ENCODE measurements at places on chromosomes 7 and 10.
A peak's percentile ranks its signal among the peaks of the same experiment; 100 is the strongest.

DNA sequence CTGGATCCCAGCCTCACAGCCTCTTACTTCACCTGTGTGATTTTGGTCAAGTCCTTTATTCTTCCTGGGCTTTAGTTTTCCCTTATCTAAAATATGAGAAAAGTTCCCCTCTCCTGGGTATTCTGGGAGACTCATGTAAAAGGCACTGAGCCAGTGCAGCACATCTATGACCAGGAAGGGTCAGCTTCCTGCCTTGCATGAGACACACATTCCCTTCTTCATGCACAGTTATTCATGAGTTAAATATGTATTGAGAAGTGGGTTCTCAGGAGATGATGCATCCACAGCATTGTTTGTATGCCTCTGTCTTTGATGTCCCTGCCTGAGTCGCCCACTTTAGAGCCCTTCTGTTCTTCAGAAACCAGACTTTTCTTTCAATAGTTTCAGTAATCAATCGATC is 33.3 kb downstream of the EGFR start:
- no peak for DNase-seq

DNA sequence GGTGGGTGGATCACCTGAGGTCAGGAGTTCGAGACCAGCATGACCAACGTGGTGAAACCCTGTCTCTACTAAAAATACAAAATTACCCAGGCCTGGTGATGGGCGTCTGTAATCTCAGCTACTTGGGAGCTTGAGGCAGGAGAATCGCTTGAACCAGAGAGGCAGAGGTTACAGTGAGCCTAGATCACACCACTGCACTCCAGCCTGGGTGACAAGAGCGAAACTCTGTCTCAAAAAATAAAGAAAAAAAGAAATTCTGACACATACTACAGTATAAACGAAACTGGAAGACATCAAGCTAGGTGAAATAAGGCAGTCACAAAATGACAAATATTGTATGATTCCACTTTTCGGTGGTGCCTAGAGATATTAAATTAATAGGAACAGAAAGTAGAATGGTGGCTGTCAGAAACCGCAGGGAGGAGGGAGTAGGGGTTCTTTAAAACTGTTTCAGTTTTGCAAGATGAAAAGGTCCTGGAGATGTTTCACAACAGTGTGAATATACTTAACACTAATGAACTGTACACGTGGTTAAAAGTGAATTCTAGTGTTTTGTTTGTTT is 23.2 kb downstream of the PILRA start:
- no peak for DNase-seq

- peak; percentile 94 for DNase-seq
Observed at GRCh38 chr10:110834629-110835301, 37.0 kb upstream of the PDCD4 start.

DNA sequence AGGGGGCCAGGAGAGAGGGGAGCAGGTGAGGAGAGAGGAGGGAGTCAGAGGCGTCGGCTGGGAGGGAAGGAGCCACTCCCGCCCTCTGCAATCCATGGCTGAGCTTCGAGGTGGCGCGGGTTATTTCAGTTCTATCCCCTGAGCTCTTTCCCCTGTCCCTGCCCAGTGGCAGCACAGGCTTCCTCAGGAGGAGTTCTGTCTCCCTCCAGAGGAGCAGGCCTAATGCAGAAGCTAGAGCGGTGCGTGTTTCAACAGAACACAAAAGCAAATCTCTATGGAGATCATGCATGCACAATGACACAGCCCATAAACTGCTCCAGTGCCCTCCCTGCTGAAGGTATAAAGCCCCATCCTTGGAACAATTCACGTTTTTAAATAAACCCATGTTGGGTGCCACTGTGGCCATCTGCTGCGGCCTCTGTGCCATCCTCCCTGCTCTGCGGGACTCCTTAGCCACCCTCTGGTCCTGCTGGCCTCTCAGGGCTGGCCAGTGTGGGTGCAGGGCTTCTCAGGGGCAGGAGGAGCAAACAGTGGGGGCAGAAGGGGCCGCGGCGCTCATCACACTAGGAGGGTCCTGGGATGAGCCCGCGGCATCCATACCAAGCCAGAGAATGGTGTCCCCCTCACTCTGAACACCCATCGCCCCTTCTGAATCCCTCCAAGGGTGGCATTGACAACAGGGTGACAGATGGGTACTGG is 192.6 kb upstream of the LYZL2 start:
- no peak for DNase-seq

- DNase-seq = no peak
Observed at GRCh38 chr7:156610601-156611000, 30.0 kb upstream of the RNF32 start.

DNA sequence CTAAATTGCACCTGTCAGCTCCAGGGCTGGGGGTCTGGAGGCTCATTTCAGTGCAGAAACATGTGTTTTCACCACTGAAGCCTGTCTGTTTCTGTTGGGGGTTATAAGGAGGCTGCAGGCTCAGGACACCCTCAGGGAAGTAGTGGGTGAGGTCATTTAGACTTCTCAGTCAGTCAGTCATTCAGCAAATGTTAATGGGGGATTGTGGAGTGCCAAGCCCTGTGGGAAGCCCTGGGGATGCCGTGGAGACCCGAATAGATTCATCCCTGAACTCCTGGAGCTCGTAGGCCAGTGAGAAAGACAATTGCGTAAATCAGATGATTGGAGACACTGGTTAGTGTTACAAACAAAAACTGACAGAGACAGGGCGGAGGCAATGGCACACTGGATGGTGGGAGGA is 19.2 kb downstream of the LHPP start:
- no peak for DNase-seq

- peak; percentile 0 for DNase-seq
Observed at GRCh38 chr10:60098677-60099601, 192.6 kb upstream of the CCDC6 start.

DNA sequence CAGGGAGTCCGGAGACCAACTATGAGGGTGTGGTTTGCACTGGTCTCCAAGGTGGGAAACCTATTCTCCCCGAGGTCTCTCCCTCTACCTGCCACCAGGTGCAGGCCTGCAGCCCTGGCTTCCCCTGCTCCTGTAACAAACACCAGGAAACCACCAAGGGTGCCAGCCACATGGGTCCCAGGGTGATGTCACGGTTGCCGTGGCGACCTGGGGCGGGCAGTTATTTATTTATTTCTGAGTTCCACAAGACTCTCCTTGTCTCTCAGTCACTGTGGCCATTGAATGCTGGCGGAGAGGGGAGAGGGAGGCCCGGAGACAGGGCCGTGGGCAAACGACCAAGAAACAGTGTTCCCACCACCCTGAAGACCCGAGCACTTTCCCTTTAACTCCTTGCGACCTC is 27.0 kb downstream of the MMD2 start:
- DNase-seq = no peak

GRCh38 chr10:79044036-79044632 is 24.6 kb upstream of the ZMIZ1 start:
- no peak for DNase-seq

DNA sequence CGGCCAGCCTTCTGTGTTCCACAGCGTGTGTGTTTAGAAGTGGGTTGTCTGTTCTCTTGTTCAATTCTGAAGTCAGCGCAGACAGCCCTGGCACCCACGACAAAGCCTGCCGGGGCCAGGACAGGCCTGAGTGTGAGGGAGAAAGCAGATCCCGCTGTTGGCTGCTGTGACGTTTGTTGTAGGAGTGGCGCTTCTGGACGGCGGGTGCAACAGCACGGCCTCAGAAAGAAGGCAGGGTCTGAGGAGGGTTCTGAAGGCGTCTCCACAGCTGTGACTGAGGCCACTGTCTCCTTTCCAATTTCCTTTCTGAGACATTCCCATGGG is 76.2 kb downstream of the VIPR2 start:
- no peak for DNase-seq

GRCh38 chr10:89144836-89145235 is 62.3 kb downstream of the CH25H start:
- DNase-seq = no peak

- DNase-seq = no peak
Observed at GRCh38 chr10:129965959-129966358, 1.9 kb upstream of the EBF3 start.

- DNase-seq = no peak
Observed at GRCh38 chr7:154879629-154880028, 123.3 kb downstream of the PAXIP1 start.

DNA sequence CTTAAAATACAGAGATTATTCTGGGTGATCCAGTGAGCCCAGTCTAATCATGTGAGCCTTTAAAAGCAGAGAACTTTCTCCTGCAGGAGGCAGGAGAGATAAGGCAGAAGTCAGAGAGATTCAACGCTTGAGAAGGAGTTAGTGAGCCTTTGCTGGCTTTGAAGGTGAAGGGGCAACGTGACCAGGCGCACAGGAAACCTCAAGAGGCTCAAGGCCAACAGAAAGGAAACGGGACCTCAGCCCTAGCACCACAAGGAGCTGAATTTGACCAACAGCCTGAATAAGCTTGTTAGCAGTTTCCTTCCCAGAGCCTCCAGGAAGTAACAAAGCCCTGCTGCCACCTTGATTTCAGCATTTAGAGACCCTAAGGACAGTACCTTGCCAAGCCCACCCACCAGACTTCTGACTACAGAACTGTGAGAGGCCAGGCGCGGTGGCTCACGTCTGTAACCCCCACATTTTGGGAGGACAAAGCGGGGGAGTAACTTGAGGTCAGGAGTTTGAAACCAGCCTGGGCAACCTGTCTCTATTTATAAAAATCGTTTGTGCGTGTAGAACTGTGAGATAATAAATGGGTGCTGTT is 87.3 kb upstream of the KAT6B start:
- DNase-seq = no peak

DNA sequence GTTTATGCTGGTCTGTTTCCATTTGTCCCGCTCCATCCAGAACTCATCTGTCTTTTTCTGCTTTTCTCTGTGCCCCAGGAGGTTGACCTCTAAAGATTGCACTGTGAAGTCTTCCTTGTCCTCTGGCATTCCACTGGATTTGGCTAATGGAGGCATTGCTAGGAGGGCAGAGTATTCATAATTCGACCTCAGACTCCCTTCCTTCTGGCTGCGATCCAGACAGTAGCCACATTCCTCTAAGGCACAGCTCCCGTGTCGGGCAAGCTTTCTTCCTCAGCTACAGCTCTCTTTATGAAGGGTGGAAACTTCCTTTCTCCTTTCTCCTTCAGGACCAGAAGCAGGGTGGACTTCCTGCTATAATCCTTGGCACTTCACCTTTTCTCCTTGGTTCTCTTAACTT is 175.9 kb downstream of the BAMBI start:
- no peak for DNase-seq

DNA sequence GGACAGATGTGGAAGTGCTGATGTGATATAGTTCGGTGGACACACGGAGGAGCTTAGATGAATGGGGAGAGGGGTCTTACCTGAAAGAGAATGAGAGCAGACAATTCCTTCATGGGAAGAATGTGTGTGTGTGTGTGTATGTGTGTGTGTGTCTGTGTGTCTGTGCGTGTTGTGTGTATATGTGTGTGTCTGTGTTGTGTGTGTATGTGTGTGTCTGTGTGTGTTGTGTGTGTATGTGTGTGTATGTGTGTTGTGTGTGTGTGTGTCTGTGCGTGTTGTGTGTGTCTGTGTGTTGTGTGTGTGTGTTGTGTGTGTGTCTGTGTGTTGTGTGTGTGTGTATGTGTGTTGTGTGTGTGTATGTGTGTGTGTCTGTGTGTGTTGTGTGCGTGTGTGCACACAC is 104.2 kb downstream of the FAM204A start:
- no peak for DNase-seq

DNA sequence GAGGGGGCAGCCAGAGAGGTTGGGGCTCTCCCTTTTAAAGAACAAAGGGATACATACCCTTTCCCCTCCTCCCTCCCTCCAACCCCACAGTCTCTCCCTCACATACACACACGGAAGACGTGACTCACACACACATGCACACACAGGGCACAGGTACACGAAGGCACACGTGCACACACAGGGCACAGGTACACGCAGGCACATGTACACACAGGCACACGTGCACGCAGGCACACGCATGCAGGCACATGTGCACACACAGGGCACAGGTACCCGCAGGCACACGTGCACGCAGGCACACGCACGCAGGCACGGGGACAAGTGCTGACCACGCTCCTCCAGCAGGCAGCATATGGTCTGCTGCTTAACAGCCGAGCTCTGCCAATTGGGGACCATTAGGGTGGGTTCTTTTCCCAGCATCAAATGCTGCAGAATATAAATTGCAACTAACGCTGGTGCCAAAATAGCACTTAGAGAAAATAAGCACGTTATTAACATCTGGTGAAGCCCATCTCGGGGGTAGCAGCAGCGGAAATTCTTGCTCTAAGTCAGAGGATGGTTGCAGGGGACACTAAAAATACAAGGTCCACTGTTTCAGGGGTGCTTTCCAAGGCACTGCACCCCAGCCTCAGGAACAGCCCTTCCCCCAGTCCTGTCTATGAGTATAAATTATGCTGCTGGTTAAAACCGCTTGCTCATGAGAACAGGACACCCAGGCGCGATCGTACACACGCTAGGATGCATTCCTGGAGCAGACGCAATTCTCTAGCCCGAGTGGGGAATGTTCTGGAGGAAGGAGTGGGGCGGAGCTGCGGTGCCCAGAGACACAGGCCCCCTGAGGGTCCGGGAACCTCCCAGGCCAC is 55.2 kb upstream of the TNRC18 start:
- DNase-seq = peak; percentile 97

DNA sequence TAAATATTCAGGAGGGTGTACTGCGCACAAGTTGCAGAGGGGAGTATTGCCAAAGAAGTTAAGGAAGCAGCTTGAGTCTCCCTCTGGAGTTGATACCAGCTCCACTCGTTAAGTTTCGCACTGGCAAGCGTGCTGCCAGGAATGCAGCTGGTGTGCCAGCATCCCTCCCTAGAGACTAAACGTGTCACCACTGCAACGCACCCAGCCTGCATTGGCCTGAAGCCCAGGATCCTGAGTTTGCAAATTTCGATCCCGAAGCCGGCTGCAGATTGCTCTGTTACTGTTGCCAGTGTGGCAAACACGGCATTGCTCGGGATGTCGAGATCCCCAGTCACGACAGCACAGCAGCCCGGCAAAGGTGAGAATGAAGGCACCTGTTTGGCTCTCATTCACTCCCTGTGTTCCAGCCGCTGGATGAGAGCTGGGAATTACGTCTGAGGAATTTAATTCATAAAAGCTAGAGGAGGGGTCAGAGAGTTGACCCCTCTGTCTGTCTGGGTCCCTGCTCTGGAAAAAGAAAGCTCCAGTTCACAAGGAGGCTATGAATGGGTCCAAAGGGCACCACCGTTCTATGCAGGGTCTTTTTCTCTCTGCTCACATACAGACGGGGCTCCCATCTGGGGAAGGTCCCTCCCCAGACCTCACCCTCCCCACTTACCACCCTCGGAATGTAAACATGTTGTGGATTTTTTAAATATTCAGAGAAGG is 61.0 kb downstream of the NRP1 start:
- peak; percentile 94 for DNase-seq

GRCh38 chr10:49738616-49739360 is 23.3 kb downstream of the OGDHL start:
- no peak for DNase-seq
